Cardiac fibroblast (primary cell): ENCODE measurements at places on chromosomes 3 and 15.
A peak's percentile ranks its signal among the peaks of the same experiment; 100 is the strongest.

GRCh38 chr3:157100096-157100477, 59.9 kb downstream of the CCNL1 start:
- no peak for DNase-seq

DNA sequence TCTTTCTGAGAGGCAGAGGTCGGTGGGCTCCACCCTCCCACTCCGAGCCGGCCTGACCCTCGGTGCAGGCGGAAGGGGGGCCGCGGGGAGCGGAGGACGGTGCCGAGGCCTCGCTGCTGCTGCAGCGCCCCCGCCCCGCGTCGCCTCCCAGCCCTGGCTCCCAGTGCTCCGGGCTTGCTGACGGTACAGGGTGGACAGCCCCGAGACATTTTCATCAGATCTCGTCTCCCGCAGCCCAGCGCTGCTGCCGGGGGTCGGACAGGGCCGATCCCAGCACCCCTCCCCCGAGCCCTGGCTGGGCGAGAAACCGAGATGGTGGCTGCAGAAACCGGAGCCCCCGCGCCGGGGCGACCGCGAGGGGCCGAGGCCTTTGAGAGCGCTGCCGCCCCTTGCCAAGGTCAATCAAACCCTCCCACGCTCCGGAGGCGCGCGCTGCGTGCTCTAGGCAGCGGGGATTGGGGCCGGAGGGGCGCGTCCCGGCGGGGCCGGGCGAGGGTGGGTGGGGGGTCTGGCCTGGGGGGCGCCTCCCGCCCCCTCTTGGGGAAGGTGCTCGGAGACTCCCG, 42.5 kb downstream of the EPHB3 start:
- DNase-seq = no peak

DNA sequence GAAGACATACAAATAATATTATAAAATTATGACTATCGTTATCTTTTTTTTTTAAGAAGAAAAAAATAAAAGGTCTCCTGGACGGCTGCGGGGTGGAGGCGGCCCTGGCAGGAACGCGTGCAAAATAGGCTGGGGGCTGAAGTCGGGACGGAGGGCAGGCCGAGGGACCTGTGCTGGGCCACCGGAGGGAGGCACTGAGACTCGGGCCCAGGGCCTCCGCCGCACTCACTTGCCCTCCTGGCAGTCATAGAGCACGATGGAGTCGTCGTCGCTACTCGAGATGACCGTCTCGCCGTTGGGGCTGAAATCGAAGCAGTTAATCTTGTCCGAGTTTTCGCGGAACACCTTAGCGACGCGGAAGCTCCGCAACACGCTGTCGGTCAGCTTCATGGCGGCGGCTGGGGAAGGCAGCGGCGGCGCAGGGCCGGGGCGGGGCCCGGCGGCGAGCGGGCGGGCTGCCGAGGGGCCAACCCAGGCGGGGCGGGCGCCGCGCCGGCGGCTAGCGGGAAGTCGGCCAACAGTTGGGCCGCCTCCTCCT, 408 bp downstream of the WDR82 start:
- peak; percentile 50 for DNase-seq

- DNase-seq = no peak
Observed at GRCh38 chr3:188486952-188487351, 333.0 kb downstream of the LPP start.

- no peak for DNase-seq
Observed at GRCh38 chr3:188000361-188000861, 153.5 kb upstream of the LPP start.

- peak; percentile 28 for DNase-seq
Observed at GRCh38 chr3:23859012-23859743, 53.4 kb downstream of the UBE2E1 start.

DNA sequence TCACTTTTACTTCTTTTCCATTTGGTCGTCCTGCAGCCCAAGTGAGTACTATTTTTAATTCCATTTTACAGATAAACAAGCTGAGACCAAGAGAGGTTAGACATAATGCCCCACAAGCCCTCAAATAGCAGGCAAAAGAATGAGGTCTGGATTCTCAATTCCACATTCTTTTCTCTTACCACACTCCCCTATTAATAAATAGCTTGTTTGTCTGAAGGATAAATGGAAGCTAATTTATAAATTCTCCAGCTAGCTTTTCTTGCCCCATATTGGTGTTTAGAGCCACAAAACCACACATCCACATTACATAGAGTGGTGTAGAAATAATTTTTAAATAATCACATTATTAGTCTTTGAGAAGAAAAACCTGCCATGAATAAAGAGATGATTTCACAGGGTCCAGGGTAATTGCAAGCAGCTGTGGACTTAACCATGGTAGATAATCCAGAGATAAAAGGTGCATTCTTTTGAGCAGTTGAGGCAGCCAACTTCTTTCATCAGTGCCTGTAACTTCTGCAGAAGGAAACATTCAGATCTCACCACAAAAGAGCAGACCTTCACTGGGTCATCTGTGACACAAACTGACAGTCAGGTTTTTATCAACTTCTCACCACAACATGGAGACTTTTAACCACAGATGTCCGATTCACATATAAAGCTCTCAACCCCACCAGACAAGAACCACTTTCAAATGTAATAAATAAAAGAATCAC, 313.4 kb upstream of the STT3B start:
- no peak for DNase-seq

DNA sequence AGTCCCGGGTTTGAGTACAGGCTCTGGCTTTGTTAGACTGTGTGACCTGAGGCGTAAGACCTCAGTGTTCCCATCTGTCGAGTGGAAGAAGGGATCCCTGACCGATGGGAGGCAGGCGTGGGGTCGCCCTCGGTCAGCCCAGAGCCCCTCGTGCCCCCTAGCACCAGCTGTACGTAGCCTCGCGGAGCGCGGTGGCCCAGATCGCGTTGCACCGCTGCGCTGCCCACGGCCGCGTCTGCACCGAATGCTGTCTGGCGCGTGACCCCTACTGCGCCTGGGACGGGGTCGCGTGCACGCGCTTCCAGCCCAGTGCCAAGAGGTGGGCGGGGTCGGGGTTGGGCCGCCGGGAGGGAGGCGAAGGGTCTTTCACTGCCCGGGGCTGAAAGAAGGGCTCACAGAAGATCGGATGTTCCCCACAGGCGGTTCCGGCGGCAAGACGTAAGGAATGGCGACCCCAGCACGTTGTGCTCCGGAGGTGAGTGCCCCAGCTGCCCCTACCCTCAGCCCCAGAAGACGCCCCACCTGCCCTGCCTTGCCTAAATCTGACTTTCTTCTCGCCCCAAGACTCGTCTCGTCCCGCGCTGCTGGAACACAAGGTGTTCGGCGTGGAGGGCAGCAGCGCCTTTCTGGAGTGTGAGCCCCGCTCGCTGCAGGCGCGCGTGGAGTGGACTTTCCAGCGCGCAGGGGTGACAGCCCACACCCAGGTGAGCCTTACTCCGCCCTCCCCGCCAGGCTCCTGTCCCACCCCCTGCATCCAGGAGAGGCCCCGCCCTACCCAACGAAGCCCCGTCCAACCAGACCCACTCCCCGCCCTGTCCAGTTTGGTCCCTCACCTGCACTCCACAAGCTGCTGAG, 3.5 kb upstream of the LSMEM2 start:
- no peak for DNase-seq

DNA sequence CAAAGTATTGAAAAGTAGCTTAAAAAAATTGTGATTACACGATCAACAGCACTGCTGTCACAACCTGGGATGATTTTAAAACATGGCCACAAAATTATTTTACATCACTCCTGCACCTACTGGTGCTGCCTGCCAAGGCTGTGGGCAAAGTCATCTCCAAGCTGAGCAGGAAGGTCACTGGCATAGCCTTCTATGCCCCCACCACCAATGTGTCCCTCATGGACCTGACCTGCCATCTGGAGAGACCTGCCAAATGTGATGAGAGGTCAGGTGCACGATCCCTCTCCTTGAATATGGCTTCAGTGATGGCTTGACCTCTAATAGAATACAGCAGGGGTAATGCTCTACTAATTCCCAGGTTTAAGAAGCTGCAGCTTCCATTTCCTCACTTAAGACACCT, 57.8 kb downstream of the PIK3CB start:
- DNase-seq = no peak

DNA sequence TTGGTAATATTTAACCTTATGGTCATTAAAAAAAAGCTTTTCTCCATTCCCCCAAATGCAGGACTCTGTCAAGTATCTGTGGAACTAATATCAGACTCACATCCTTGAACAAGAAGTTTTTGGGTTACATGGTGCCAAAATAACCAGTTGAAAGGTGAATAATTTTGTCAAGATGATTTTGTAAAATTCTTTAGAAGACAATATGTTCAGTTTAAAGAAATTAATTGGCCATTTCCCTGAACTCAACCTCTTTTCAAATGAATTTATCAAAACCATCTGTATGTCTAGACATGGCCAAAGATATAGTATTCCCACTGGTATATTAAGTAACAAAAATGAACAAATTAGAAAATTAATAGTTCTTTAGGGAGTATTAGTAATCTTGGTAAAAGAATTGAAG, 280.5 kb downstream of the MBNL1 start:
- no peak for DNase-seq

- DNase-seq = peak; percentile 47
Observed at GRCh38 chr3:71532639-71533395, 50.7 kb downstream of the FOXP1 start.

DNA sequence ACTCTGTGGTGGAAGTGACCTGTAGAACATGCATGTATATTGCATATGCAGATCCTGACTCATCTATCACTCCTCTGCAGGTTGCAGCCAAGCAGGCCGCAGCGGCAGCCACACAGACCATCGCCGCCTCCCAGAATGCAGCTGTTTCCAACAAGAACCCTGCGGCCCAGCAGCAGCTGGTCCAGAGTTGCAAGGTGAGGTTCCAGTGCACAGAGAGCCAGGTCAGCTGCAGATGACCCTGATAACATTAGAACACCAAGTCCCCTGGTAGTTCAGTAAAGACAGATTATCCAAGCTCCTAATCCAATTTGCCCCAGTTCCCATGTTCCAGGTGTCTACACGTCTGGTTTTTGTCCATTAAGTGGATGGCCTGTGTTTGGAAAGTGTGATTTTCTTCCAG, 325.1 kb upstream of the TPM1 start:
- DNase-seq = no peak

GRCh38 chr3:134087060-134087974, 57.6 kb upstream of the SLCO2A1 start:
- no peak for DNase-seq

DNA sequence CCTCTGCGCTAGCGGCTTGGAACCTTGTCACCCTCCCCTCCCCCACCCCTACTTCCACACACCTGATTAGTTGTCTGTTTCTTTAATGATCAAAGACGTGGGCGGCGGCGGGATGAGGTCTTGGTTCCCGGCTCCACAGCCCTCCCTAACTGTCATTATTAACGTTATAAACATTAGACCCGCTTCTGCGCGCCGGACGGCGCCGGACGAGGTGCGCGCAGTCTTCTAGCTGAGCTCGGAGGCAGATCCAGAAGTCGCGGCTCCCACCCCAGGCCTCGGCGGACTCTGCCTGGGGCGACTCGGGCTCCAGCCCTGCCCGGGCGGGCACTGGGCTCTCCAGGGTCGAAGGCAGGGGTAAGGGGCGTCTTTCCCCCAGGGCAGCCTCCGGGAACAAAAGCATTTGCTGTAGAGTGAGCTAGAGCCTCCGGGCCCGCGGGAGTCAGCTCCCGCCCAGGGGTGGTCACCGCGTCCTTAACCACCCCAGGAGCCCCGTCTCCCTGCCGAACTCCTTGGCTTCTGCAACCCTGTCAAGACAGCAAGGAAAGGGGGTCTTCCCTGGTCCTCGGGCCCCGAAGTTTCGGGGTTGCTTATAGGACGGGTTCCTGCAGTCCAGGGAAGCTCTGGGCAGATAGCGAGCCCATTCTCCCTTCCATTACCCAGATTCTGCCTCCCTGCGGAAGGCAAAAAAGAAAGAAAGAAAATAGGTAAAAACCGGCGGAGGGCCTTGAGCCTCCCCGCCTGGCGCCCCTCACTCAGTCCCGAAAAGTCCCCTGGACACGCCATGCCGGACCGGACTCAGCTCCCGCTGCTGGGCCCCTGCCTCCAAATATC, 2.2 kb upstream of the ISLR2 start:
- peak; percentile 41 for DNase-seq

DNA sequence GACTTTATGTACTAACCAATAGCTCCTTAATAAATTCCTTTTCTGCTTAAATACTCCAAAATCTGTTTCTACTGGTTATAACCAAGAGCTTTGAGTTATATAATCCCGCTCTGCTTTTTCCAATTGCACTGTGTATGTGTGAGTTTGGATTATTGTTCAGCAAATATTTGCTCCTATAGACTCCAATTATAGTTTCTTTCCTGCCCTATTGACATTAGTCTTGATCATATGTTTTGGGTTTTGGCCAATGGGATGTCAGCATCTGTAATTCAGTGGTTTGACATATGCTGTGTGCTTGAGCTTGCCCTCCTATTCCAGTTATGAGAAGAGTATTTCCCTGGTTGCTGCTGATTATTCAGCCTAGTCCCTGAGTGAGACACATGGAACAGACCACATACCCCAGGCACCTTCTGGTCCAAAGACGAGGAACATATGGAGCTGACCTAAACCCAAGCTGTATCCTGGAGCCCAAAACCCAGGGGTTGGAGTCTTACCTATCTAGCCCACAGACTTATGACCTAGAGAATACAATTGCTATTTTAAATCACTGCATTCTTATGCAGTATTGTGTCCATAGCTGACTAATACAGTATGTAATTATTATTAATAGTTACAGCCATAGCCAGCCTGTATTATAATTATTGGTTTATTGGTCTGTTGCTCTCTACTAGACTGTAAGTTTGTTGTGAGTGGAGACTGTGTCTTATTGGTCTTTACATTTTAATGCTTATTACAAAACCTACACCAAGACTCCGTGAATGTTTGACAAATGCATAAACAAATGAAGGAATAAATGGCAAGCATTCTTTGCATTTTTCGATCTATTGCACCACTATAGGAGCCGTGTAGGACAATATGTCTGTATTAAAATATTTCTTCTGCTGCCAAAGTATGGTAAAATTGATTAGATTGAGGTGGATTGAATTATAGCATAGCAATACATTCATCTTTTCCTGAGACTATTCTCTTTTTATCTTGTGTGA, 11.7 kb upstream of the ZNF280D start:
- no peak for DNase-seq

DNA sequence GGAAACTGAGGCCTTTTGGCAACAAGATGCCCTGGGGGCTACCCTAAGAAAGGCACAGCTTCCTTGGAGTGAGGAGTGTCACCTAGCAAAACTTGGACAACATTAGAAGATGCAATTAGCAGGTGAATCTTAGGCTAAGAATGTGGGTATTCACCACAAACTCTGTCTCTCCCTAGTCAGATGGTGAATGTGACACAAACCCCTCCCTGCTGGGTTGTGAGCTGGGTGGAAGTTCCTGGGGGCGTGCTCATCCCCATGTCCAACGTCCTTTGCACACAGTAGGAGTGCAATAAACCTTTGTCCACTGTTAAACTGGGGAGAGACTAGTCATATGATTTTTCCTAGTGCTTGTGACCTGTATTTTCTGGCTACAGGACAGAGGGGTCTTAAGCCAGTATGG, 67.1 kb upstream of the SH3GL3 start:
- DNase-seq = peak; percentile 11

GRCh38 chr3:15332405-15333098, at the start of gene SH3BP5:
Gene SH3BP5, minus strand, starts transcription at chr3:15332586. Its CDS starts 178 bp downstream, at chr3:15332408.
- DNase-seq = peak; percentile 59
